ENCODE measurements at places on chromosomes 1 and 21.

GRCh38 chr1:199867601-199868000, 159.9 kb upstream of the NR5A2 start:
- no peak for DNase-seq

- no peak for DNase-seq
Measured at GRCh38 chr1:223179786-223180185, 36.7 kb upstream of the TLR5 start.

DNA sequence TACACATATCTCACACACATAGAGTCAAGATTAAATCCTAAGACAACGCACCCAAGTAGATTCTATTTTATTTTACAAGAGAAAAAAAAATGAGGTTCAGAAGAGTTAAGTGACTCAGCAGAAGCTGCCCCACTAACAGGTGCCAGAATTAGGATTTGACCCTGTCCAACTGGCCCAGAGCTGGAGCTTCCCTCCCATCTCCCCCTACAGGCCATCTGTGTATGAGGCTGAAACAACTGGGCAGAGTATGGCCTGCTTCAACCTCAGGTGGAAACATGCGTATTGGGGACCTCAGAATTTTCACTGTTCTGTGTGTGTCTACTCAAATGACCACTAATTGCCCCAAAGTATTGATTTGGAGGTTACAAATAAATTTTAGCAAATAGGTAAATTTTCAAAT, 29.9 kb downstream of the PSMG1 start:
- DNase-seq, result no peak

DNA sequence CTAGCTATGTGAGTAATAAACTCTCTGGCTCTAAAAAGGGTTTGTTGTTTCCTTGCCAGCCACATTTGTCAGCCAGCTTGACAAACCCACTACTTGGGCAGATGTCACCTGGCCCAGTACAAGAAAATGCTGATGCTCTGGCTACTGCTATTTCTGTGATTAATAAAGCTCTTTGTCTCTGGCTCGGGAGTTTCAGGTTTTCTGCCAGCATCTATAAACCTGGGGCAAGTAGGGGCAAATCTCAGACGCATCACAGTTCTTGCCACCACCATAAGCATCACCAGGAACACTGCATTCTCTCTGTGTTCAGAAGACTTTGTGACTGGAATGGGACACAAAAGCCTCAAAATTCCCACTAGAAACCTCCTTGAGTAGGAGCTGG, 2.5 kb downstream of the ITLN2 start:
- no peak for DNase-seq

GRCh38 chr1:67831850-67832513, 1.3 kb downstream of the GNG12 start:
- no peak for DNase-seq

GRCh38 chr1:240349695-240350094, 258.0 kb downstream of the FMN2 start:
- DNase-seq, result no peak

- no peak for DNase-seq
Measured at GRCh38 chr21:39523399-39523798, 71.6 kb downstream of the SH3BGR start.

DNA sequence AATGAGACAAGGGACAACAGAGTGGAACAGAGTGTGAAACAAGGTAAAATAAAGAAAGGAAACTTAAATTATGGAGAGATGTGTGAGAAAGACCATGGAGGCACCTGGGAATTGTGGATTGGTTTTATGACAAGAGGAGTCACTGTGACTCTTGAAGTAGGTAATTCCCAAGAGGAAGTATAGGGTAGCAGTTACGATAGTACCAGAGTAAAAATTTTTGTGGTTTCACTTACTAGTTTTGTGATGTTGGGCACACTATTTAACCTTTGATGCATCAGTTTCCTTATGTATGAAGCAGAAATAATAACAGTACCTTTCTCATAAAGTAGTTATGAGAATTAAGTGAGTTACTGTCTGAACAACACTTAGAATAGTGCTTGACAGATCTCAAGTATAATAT, 267.9 kb upstream of the DPYD start:
- no peak for DNase-seq

DNA sequence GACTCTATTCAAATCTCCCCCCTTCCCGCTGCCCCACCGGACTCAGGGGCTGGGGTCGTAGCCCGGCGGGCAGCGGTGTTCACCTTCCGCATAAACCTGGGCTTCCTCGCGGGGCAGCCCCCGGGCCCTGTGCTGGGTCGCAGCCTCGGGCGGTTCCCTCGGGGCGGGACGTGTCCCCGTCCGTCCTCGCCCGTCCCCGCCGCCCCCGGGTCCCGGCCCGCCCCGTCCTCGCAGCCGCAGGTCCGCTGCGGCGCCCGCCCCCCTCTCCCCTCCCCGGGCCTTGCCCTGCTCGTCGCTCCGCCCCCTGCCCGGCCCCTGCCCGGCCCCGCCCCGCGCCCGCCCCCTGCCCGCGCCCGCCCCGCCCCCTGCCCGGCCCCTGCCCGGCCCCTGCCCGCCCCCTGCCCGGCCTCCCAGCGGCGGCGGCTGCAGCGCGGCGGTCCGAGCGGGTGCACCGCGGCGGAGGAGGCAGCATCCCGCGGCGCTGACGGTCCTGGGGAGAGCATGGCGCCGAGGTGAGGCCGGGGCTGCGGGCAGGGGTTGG, at the start of gene COL18A1:
Gene COL18A1 (plus strand): TSS at position 436 of the 541 bp plus-strand sequence. CDS start 66 bp downstream, at position 502.
- DNase-seq, result peak; percentile 48

- DNase-seq, result no peak
Measured at GRCh38 chr1:45622524-45623394, 1.1 kb downstream of the CCDC17 start.

DNA sequence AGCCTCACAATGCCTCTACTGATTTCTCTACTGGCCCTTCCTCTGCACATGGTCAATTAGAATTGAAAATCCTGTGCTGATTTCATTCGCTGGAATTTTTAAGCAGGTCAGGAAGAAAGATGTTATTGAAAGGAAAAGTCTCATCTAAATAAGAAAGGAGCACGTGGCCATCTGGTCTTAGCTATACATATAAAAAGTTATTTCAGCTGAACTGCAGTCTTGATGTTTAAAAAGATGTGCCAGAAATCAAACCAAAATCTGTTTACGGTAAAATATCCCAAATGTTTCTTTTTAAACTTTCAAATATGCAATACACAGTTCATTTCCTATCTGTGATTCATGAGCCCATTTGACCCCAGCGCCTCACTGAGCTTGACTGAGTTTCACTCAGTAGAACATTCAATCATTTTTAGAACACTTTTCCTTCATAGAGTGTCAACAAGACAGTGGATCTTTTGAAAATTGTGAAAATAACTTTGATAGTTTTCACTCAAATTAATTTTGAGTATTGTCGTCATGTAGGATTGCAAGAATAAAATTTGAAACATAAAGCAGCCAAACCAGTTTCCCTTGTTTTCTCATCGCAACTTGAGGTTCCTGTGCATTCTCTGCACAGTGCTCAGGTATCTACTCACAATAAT, 293.6 kb downstream of the PTPRC start:
- no peak for DNase-seq

GRCh38 chr1:9652379-9653209, 1.1 kb downstream of the PIK3CD start:
- DNase-seq, result peak; percentile 70

GRCh38 chr1:199460933-199461332, 566.6 kb upstream of the NR5A2 start:
- no peak for DNase-seq

- no peak for DNase-seq
Measured at GRCh38 chr1:147804942-147805723, 44.7 kb upstream of the GJA5 start.

- no peak for DNase-seq
Measured at GRCh38 chr1:59671066-59671952, 143.4 kb upstream of the HOOK1 start.

- DNase-seq, result no peak
Measured at GRCh38 chr1:9022773-9023172, 3.5 kb downstream of the SLC2A7 start.

GRCh38 chr1:99645203-99645602, 710 bp upstream of the PALMD start:
- DNase-seq, result no peak

GRCh38 chr1:24167008-24167407, 20.1 kb downstream of the IFNLR1 start:
- DNase-seq, result no peak

- DNase-seq, result no peak
Measured at GRCh38 chr1:88503646-88504045, 180.4 kb upstream of the PKN2 start.

DNA sequence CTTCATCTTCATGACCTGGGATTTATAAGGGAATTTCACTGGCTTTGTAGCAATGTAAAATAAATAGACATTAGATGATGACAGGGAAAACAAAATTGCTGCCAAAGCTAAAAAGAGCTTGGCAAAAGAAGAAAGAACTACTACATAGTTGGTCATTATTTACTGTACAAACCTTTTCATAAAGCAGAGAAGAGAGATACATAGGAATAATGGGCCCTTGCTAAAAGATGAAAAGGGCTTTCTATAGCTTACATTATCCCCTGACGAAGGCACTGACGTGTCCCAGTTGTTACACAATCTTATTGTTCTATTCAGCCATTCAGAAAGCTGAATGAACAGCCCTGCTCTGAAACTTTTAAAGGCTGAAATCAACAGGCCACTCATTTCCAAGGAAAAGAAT, 57.1 kb downstream of the ZC3H11B start:
- no peak for DNase-seq

DNA sequence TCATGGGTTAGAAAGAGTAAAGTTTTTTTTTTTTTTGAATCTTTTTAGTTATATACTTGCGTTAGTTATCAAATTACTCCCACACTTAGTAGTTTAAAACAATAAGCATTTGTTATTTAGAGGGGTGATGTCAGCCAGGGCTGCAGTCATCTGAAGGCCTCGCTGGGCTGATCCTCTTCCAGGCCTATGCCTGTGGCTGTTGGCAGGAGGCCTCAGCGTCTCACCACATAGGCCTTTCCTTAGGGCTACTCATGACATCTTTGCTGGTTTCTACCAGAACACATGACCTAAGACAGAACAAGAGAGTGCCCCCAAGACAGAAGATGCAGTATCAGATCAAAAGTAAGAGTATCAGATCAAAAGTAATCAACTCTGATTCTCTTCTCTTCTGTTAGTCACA, 167.4 kb downstream of the HHAT start:
- no peak for DNase-seq

DNA sequence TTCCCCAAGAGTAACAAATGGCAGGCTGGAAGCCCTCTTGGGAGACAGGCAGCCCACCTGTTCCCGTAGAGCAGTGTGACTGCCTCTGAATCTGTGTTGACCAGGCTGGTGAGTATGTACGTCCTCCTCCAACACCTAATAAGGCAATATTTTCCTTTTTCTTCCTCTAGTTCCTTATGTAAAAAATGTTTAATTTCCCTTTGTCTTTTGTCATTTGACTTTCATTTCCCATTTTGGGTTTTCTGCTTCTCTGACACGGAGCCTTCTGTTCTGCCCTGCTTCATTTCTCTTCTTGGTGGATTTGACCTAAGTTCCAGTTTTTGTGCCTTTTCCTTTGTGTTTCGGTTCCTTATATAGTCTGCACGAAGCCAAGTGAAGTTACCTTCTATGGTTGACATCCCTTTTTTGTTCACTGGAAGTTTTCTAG, 65.8 kb upstream of the ATF3 start:
- no peak for DNase-seq

- DNase-seq, result no peak
Measured at GRCh38 chr1:104105465-104105864, 355.8 kb downstream of the AMY1C start.

DNA sequence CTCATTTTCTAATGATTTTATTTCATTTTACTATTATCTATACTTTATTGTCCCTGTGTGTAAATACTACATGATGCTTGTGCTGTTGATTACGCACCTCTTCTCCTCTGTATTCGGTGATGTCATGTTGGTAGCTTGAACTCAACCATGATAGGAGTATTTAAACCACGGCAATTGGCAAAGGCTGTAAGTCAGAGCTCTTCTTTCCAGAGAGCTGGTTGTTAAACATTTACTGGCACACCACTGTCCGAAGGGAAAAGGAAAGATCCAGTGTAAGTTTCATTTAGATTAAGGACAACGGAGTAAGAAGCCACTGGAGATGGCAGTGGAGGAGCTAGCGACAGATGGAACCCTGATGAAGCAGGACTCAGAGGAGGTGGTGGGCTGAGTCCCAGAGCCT, 93.4 kb upstream of the KCNE2 start:
- no peak for DNase-seq

- DNase-seq, result no peak
Measured at GRCh38 chr1:117216718-117217117, 6.0 kb upstream of the VTCN1 start.

- DNase-seq, result peak; percentile 11
Measured at GRCh38 chr1:50422946-50423669, at the start of gene DMRTA2. Gene DMRTA2, minus strand, starts transcription at chr1:50423443. Its CDS starts 1,907 bp downstream, at chr1:50421536.

DNA sequence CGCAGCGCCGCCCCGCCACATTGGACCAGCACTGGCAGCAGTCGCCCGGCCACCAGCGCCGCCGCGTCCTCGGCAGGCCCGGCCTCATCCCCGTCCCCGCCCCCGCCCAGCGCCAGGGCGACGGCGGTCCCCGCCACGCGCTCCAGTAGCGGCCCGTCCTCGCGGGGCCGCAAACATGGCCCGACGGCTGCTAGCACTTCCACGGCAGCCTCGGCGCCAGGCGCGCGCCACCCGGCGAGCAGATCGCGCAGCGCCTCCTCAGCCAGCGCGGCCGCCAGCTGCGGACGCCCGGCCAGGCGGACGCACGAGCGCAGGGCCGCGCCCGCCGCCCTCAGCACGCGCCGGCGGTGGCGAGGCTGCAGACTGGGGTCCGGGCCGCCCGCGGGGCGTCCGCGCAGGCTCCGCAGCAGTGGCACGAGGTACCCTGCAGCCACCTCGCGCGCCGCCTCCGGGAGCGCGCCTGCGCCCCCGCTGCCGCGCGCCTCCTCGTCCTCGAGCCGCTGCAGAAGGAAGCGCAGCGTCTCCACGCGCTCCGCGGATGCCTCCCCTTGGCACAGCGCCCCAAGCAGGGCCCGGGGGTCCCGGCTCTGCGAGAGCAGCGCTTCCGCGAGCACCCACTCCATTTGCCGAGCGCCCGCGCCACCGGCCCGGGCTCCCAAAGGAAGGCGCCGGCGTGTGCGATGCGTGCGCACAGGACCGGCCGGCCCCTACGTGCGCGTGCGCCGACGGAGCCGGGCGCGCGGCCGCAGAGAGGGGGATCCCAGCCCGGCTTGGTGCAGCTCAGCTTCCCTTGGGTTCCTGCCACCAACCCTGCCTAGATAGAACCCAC, at the start of gene TARBP1:
Gene TARBP1 (minus strand): TSS at position 699 of the 829 bp plus-strand sequence. CDS start 76 bp downstream, at position 623.
- peak; percentile 84 for DNase-seq

DNA sequence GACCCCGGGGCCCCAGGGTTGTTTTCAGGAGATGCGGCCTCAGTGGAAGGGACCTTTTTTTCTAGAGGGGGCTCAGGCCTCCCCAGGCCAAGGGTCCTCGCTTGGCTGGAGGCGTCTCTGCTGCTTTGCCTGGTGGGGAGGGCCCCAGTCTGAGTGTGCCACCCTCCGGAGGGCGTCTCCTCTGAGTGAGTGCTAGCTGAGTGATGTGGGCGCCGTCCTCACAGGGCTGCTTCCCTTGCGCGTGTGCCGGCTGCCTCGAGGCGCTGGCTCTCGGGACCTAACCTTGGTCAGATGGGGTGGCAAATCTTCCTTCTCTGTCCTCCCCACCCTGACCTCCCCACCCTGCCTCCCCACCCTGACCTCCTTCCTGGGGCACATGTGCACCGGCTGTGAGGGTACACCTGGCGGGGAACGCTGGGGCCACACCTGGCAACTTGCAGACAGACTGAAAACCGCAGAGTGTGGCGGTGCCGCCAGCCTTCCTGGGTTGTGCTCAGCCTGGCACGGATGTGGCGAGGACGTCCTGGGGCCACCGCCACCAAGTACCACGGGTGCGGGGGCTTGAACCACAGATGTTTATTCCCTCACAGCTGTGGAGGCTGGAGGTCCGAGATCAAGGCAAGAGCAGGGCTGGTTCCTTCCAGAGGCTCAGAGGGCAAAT, 93.0 kb upstream of the TTC34 start:
- peak; percentile 9 for DNase-seq

Data from stimulated activated naive CD8-positive, alpha-beta T cell treated with anti-CD3 and anti-CD28 coated beads, Interleukin-15, Interleukin-2, amounts not matched to agents 100 U/mL and 50 U/mL, for 24 hours (primary cell).